ENCODE measurements at places on chromosomes 4 and X. TPM values are rescaled to one million over a fixed set of nuclear protein-coding genes. Genes with fewer than 3 reads are reported as not detected.

DNA sequence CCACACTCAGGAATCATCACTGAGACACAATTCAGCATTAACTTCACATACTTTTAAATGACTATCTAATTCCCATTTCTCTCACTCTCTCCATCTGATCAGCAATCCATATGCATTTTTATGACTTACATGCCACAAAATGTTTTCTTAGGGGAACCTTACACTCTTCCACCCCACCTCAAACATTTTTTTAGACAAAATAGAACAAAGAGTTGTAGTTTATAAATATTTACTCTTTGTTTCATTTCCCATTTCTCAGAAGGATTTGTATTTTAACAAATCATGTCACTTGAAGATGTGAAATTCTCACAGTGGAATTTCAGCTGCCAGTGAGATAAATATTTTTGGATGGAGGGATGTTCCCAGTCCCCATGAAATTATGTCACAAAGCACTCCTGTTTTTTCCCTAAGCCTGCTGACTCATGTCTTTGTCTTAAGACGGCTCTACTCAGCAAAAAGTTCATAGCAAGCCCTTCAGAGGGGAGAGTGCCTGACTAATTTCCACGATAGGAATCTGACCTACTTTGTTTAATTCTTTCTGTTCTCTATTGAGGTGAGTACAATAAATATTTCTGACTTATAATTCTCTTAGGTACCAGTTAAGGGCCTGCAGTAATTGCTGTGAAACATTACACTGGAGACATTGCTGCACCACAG, 257.7 kb downstream of the THOC2 start:
- no peaks in the 10 kb centered on the region for H3K27me3 ChIP-seq
- no peaks in the 10 kb centered on the region for H3K4me1 ChIP-seq
- no peak for DNase-seq
- no peak overlapping the region for H3K4me3 ChIP-seq
- H3K36me3 ChIP-seq: no peaks in the 10 kb centered on the region

- no peak for DNase-seq
- H3K27me3 ChIP-seq: no peaks in the 10 kb centered on the region
- H3K27ac ChIP-seq: no peak overlapping the region
- H3K4me3 ChIP-seq: no peak overlapping the region
- no peaks in the 10 kb centered on the region for H3K36me3 ChIP-seq
These were observed 243.4 kb downstream of the SCFD2 start for GRCh38 chr4:53122280-53123116.

- H3K27ac ChIP-seq: no peak overlapping the region
- H3K27me3 ChIP-seq: peaks cover 16% of the 10 kb centered on the region
- no peaks in the 10 kb centered on the region for H3K36me3 ChIP-seq
These were observed 323.0 kb downstream of the HNRNPD start for GRCh38 chr4:82050796-82051195.

DNA sequence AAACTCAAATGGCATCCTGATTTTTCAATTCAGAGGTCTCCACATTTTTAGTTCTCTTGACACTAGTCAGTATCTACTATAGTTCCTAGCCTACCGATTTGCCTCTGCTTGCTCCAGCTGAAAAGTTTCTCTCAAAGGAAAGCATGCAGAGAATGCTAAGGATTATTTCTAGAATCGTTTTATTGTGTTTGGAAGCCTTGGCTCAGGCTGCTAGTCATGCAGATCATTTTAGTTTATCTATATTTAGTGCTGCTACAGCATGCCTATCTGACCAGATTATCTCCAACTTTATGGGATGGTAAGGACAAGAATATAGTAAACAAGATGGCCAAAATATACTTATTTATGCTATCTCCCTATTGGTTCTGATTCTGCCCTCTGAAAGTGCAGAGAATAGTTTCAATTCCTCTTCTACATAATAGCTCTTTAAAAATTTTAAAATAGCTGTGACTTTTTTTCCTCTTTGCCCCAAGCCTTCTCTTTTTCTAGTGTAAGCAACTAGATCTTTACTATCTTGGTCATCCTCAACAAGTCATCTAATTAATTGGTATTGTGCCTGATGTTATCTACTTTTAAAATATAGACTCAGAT, 15.7 kb upstream of the DRP2 start:
- H3K4me3 ChIP-seq: no peak overlapping the region
- H3K27me3 ChIP-seq: peaks cover 2% of the 10 kb centered on the region
- no peak overlapping the region for H3K27ac ChIP-seq
- no peaks in the 10 kb centered on the region for H3K36me3 ChIP-seq
- no peak for DNase-seq

- H3K4me3 ChIP-seq: no peak overlapping the region
- no peaks in the 10 kb centered on the region for H3K36me3 ChIP-seq
- no peak overlapping the region for H3K27ac ChIP-seq
- no peaks in the 10 kb centered on the region for H3K27me3 ChIP-seq
These were observed 398.4 kb upstream of the BOD1L1 start for GRCh38 chr4:14025891-14026290.

- H3K27ac ChIP-seq: no peak overlapping the region
- no peaks in the 10 kb centered on the region for H3K36me3 ChIP-seq
- peaks cover 7% of the 10 kb centered on the region for H3K4me1 ChIP-seq
- H3K4me3 ChIP-seq: no peak overlapping the region
These were observed 57.0 kb upstream of the FTHL17 start for GRCh38 chrX:31128855-31129254.

DNA sequence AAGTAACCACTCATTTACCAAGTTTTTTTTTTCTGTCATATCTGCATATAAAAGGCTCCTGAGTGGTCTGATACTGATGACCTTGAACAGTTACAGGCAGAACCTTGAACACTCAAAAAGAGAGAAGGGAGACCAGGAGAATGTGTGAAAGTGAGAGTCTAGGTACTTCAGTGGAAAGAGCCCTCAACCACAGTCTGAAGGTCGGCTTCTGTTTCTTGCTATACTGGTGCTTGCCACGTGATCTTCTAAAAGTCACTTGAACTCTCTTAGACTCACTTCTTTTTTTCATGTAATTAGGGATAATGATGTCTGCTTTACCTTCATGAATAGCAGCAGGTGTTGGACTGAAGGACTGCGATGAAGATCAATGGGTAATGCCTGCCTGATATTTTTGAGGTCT, 22.8 kb downstream of the GABRB1 start:
- H3K27ac ChIP-seq: no peak overlapping the region
- H3K4me1 ChIP-seq: peaks cover under 1% of the 10 kb centered on the region
- no peak overlapping the region for H3K4me3 ChIP-seq

GRCh38 chrX:147322496-147322895, 508.0 kb upstream of the CXorf51A start:
- no peak overlapping the region for H3K4me3 ChIP-seq
- H3K27ac ChIP-seq: no peak overlapping the region
- H3K36me3 ChIP-seq: no peaks in the 10 kb centered on the region
- H3K4me1 ChIP-seq: no peaks in the 10 kb centered on the region
- H3K27me3 ChIP-seq: no peaks in the 10 kb centered on the region

DNA sequence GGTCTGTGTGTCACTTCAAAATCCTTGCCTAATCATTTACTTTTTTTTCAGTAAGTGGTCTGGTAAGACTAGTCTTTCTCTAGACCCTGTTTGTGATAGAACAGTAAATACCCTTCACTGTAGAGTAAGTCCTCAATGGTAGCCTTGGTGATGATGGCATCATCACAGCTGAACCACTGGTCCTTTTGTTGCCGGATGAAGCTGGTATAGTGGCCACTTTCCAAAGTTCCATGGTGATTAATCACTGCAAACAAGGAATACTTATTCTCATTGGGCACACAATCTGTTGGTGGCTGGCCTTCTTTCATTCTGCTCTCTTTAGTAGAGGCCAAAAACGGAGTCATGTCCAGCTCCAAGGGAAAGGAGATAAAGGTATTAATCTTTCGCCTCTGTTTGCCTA, 2.9 kb downstream of the USP51 start:
- H3K36me3 ChIP-seq: peaks cover 5% of the 10 kb centered on the region
- no peak overlapping the region for H3K27ac ChIP-seq
- H3K27me3 ChIP-seq: no peaks in the 10 kb centered on the region
- DNase-seq: no peak

DNA sequence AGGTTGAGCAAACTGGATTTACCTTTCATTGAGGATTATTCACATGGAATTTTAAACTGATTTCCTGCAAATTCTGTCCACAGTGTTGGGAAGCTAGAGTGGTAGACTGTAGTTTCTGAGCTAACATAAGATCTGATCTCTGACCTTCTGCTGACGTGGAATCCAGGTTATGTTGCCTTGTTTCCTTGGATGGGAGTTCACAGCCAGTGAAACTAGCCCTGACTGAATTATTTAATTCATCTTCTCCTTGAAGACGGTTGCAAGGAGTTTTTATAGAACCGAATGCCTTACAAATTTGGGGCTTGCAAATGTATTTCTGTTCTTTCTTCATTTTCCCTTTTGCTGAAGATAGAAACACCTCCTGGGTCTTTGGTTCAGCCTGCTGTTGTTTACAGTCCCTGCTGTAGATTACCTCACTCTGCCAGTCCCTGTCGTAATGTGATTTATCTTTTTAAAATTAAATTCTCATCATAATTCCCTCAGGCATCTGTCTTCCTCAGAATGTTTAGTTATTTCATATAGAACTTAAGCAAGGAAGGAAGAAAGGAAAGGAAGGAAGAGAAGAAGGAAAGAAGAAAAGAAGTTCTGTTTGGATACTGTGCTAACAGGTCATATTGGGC, 113.9 kb downstream of the CEP135 start:
- H3K27me3 ChIP-seq: peaks cover 8% of the 10 kb centered on the region
- no peak for DNase-seq
- no peak overlapping the region for H3K4me3 ChIP-seq
- no peak overlapping the region for H3K27ac ChIP-seq
- H3K4me1 ChIP-seq: no peaks in the 10 kb centered on the region

- H3K4me3 ChIP-seq: no peak overlapping the region
- H3K27me3 ChIP-seq: peaks cover 73% of the 10 kb centered on the region
- DNase-seq: no peak
- H3K36me3 ChIP-seq: no peaks in the 10 kb centered on the region
- H3K4me1 ChIP-seq: no peaks in the 10 kb centered on the region
These were observed 807 bp downstream of the HMX1 start for GRCh38 chr4:8870647-8871416.

GRCh38 chr4:76883147-76883546, 14.8 kb downstream of the SOWAHB start:
- peaks cover 18% of the 10 kb centered on the region for H3K27me3 ChIP-seq
- no peaks in the 10 kb centered on the region for H3K36me3 ChIP-seq
- no peak for DNase-seq
- H3K27ac ChIP-seq: no peak overlapping the region
- no peak overlapping the region for H3K4me3 ChIP-seq
- no peaks in the 10 kb centered on the region for H3K4me1 ChIP-seq

- no peaks in the 10 kb centered on the region for H3K36me3 ChIP-seq
- DNase-seq: no peak
- no peaks in the 10 kb centered on the region for H3K27me3 ChIP-seq
- H3K27ac ChIP-seq: no peak overlapping the region
These were observed 2.0 kb upstream of the NYX start for GRCh38 chrX:41445171-41445570.

DNA sequence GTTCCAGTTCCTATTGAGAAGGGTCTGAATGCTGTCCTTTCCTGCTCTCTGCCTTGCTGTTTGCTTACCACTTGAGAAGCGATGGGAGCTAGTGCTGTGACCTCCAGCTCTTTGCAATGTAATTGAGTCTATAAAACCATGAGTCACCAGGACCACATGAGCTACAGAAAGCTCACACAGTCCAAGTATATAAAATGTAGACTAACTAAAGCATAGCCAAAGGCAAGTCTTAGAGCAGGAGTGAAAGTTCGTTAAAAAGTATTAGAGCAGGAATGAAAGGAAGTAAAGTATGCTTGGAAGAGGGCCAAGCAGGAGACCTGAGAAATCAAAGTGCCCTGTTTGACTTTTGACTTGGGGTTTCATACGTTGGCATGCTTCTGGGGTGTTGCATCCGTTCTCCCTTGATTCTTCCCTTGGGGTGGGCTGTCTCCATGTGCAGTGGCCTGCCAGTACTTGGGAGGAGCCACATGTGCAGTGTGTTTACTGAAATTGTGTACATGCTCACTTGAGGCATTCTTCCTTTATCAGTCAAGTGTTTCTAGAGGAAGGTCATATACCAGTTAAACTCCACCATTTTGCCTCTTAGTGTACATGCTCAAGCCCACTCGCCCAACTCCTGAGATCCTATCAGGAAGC, 71.3 kb upstream of the KIT start:
- H3K4me1 ChIP-seq: no peaks in the 10 kb centered on the region
- no peak overlapping the region for H3K4me3 ChIP-seq
- H3K27me3 ChIP-seq: peaks cover 7% of the 10 kb centered on the region
- no peaks in the 10 kb centered on the region for H3K36me3 ChIP-seq
- no peak for DNase-seq

Gene SPIN2A
- total RNA-seq: 0.84 TPM

Gene PCGF3
- 39.2 TPM for total RNA-seq

Gene TMPRSS11F
- total RNA-seq: not detected
